Body of pancreas (tissue), 4 donors: ENCODE measurements at places on chromosomes 1 and 21.

GRCh38 chr1:95042286-95042685 lies 30.5 kb downstream of the ALG14 start:
- no peak for DNase-seq

DNA sequence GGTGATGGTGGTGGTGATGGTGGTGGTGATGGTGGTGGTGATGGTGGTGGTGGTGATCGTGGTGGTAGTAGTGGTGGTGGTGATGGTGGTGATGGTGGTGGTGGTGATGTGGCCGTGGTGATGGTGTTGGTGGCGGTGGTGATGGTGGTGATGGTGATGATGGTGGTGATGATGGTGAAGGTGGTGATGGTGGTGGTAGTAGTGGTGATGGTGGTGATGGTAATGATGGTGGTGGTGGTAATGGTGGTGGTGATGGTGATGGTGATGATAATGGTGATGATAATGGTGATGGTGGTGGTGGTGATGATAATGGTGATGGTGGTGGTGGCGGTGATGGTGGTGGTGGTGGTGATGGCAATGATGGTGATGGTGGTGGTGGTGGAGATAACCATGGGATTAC lies 6.8 kb upstream of the COL6A2 start:
- DNase-seq: no peak

DNA sequence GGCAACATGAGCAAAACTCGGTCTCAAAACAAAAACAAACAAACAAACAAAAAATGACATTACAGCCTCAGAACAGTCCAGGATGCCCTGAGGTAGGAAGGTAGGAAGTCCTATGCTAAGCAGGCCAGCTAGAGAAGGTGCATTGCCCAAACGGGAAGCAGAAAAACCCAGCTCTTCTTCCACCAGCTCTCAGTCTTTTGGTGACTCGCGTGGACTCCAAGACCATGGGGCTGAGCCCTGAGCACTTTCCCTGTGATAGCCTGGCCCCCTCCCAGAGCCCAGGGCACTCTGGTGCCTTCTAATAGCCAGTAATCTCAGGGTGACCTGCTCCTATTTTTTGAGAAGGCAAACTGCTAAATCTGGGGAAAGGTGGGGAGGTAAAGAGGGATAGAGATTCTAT lies 16.1 kb downstream of the PHLDA3 start:
- DNase-seq: no peak

DNA sequence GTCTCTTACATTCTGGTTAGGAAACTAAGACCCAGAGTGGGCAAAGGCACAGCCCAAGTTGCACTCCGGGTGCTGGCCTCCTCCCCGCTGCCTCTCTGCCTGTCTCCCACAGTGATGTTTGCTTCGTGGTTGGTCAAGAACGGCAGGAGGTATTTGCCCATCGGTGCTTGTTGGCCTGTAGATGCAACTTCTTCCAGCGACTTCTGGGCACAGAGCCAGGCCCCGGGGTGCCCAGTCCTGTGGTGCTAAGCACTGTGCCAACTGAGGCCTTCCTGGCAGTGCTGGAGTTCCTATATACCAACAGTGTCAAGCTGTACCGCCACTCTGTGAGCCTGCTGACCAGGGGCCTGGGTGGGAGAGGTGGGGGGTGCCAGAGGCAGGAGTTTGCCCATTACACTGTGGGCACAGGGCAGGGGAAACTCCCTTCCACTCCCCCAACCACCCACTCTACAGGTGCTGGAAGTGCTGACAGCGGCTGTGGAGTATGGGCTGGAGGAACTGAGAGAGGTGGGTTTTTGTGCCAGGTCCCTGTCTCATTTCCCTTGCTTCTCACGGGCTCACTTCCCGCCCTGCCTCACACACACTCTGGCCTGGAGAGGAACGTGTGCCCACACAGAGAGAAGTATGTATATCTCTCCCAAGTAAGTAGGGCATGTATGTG lies 1.9 kb downstream of the BTBD19 start:
- peak; percentile 74 for DNase-seq

- DNase-seq: no peak
These were observed 34.3 kb downstream of the NEK7 start for GRCh38 chr1:198191117-198191516.
